ENCODE measurements at places on chromosomes 4 and X. TPM values are rescaled to one million over a fixed set of nuclear protein-coding genes. Genes with fewer than 3 reads are reported as not detected.

DNA sequence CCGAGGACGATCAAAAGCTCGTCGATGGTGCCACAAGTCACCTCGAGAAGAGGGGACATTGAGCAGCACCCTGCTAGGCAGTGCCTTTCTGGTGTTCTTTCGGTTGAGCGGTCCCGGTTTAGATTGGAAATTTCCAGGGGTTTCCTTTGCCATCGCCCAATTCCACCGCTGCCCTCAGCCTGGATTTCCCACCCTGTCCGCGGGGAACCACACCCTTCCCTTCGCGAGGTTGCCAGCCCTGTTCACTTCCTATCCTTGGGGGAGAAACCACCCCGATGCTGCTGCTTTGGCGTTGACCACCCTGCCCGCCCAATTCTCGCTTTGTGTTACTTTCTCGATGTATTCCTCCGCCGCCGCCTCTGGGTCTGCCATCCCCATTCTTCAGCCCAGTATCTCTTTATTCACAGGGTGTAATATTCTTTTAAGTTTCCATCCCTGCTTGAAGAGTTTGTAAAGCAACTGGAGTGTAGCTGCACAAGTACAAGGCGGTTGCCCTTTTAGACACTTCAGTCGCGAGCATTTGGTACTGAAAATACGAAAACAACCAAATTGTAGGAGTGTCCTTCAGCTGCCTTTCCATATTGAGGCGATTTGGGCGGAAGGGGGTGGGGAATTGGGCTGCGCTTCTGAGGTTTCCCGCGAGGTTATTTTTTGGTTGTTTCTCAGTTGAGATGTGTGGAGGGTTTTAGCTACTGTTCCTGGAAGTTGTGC lies 1.1 kb downstream of the OGT start:
- peak overlapping the region; percentile 63 for H3K4me3 ChIP-seq
- no peaks in the 10 kb centered on the region for H3K27me3 ChIP-seq
- no peaks in the 10 kb centered on the region for H3K36me3 ChIP-seq
- H3K4me1 ChIP-seq: no peaks in the 10 kb centered on the region
- H3K27ac ChIP-seq: peak overlapping the region; percentile 85

Gene CWH43
- total RNA-seq: not detected

Gene PPP4R3C
- total RNA-seq: not detected

Gene SLC25A53
- 9.3 TPM for total RNA-seq

DNA sequence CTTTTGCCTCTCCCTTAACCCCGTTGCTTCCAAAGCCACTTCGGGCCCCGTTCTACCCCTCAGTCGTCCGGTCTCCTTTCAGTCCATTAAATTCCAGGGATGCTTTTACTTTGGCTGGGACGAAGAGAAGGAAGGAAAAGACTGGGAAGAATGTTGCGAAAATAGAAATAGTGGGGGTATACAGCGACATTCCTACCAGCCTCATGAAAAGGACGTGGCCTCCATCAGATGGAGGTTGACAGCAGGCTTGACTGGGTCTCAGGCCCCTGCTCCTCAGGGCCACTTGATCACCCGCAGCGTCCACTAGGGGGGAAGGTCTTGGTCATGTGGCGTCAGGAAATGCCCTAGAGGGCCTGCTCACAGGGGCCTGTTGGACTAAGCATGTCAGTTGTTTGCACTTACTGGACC lies 657 bp upstream of the ANKRD50 start:
- peaks cover 5% of the 10 kb centered on the region for H3K4me1 ChIP-seq
- H3K27me3 ChIP-seq: no peaks in the 10 kb centered on the region
- H3K36me3 ChIP-seq: no peaks in the 10 kb centered on the region
- peak overlapping the region; percentile 58 for H3K4me3 ChIP-seq
- peak; percentile 51 for DNase-seq
- peak overlapping the region; percentile 79 for H3K27ac ChIP-seq

Gene ANKRD50
- total RNA-seq: 9.6 TPM

DNA sequence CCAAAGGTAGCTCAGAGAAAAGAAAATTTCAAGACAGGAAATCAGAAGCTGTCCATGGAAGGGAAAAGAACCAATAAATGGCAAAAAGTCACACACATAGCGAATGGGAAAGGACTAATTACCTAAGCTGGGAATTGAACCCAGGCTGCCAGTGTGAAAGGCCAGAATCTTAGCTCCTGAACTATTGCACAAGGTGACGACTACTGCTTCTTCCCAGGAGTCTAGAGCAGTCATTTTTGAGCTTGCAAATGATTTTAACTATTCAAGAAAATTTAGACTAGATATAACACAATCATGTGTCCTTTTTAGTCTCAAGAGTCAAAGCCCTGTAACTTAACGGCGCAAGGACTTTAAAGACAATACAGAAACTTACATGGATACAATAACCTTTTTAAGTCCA lies 34.1 kb upstream of the ZNF81 start:
- no peaks in the 10 kb centered on the region for H3K4me1 ChIP-seq
- no peak overlapping the region for H3K27ac ChIP-seq
- no peak for DNase-seq
- H3K4me3 ChIP-seq: no peak overlapping the region
- no peaks in the 10 kb centered on the region for H3K27me3 ChIP-seq

DNA sequence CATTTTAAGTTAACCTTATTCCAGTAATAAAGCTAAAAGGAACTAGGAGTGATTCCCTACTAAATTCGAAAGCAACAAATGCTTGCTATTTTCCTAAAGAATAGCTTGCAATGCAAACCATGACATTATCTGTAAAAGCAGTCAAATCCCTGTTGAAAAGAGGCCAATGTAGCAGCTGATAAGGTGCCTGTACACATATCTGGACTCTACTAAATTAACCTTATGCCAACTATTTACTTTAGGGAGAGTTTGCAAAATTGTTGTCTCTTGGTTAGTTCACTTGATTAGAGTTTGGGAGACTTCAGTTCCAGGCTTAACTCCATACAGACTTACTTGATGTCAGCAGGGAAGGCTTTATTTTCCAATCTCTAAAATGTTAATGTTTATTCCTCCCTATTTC lies 6.0 kb downstream of the IL13RA2 start:
- H3K4me3 ChIP-seq: no peak overlapping the region
- no peaks in the 10 kb centered on the region for H3K36me3 ChIP-seq
- H3K27me3 ChIP-seq: no peaks in the 10 kb centered on the region
- DNase-seq: no peak
- no peaks in the 10 kb centered on the region for H3K4me1 ChIP-seq
- no peak overlapping the region for H3K27ac ChIP-seq

- DNase-seq: no peak
- H3K4me3 ChIP-seq: no peak overlapping the region
- H3K4me1 ChIP-seq: no peaks in the 10 kb centered on the region
Observed at GRCh38 chr4:120796271-120796670, 126.3 kb downstream of the PRDM5 start.

- H3K27ac ChIP-seq: no peak overlapping the region
- DNase-seq: no peak
- no peaks in the 10 kb centered on the region for H3K4me1 ChIP-seq
- H3K27me3 ChIP-seq: no peaks in the 10 kb centered on the region
Observed at GRCh38 chrX:116757491-116757890, 294.7 kb upstream of the CT83 start.

DNA sequence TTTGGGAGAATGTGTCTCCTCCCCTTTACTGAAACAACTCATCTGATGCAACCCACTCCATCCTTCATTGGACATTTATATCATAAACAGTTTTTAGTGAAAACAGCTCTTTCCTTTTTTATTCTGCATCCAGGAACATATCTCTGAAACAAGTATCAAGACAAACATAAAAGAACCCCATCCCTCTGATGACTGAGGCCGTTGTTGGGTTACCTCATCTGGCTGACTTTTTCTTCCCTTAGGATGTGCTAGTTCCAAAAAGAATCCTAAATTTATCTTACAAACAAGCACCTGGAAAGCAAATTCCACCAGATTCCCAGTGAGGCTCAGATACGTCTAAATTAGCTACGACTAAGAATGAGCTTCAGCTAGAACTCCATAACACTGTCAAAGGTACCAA lies 483.7 kb upstream of the INTU start:
- no peak for DNase-seq
- no peaks in the 10 kb centered on the region for H3K4me1 ChIP-seq
- no peaks in the 10 kb centered on the region for H3K27me3 ChIP-seq
- no peak overlapping the region for H3K4me3 ChIP-seq
- no peaks in the 10 kb centered on the region for H3K36me3 ChIP-seq

DNA sequence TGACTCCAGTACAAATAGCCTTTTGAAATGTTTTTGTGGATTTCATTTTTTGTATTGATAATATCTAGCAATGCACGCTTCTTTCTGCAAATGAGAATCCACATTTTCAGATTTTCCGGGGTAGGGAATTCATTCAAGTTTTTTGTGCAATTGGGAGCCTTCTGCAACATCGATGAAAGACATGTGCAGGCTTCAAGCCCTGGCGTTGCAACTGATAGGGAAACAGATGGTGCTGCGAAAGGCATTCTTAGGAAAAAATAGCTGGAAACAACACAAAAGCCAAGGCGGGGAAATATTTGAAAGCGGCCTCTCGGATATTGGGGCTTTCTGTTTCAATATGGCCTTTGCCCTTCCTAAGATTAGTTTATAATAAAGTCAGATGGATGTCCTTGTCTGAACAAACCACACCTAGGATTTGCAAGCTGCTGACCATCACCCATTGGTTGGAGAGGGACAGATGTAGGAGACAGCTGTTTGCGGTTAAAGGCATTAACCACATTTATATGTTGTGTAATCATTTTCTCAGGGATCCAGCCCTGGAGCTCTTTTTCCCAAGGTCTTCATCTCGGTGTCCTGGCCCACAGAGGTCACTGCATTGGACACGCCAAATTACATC lies 136.5 kb downstream of the PRKX start:
- H3K27me3 ChIP-seq: no peaks in the 10 kb centered on the region
- H3K4me1 ChIP-seq: no peaks in the 10 kb centered on the region
- H3K4me3 ChIP-seq: no peak overlapping the region
- no peaks in the 10 kb centered on the region for H3K36me3 ChIP-seq

Gene ASMT
- not detected for total RNA-seq

Gene CXCL11
- total RNA-seq: not detected

DNA sequence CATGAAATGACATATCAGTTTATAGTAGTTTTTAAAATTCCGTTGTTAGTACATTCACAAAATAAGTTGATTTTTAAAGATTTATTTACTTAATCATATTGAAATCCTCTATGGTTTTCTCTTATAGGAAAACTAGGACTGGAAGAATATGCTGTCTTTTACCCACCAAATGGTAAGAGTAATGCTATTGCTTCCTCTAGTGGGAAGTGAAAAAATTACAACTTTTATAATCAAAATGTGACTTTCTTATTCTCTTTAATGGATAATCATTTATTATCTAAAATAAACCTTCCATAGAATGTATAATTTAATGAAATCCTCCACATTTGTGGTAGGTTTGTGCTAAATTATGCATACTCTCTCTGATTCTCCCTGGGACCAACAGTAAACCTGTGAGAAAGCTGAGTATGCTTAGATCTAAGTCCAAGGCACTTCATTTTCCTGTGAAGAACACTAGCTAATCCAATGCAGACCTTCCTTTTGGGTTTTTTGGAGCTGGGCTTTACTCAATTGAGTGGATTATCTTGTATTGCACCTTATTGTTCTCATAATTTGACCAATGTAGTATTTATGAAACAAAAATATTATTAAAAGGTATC lies 136.2 kb downstream of the TBC1D19 start:
- no peak for DNase-seq
- no peaks in the 10 kb centered on the region for H3K27me3 ChIP-seq
- H3K4me3 ChIP-seq: no peak overlapping the region
- no peak overlapping the region for H3K27ac ChIP-seq

DNA sequence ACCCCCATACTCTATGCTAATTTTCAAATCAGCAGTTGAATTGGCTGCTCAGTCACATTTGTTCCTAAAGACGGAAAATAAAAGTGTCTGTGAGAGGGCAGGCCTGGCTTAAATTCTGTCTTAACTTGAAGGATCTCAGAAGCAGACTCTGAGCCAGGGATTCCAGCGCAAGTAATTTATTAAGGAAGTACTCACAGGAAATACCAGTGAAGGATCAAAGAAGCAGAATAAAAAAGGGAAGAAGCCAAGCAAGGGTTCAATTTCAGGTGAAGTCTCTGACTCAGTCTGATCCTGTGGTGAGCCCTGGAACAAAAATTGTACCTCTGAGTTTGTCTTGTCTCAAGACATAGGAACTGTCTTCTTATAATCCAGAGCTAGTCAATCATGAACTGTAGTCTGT lies 52.2 kb downstream of the IL1RAPL1 start:
- H3K4me1 ChIP-seq: no peaks in the 10 kb centered on the region
- H3K27ac ChIP-seq: no peak overlapping the region
- H3K27me3 ChIP-seq: no peaks in the 10 kb centered on the region
- no peak for DNase-seq

DNA sequence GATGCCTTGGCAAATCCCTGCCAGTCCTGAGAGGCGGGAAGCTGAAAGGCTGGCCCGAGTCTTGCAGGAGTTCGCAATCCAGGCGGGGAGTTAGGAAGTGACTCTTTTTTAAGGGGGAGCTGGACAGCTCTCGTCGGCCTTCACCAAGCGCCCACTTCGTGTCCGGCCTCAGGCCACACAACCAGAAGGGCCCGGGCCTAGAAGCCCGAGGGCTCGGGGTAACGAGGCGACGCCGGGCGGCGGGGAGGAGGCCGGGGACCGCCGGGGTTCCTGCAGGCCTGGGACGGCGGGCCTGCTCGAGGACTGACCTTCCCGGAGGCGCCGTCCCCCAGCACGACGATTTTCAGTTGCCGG lies 395 bp downstream of the RAB28 start:
- peak; percentile 56 for DNase-seq
- H3K4me3 ChIP-seq: peak overlapping the region; percentile 76
- H3K36me3 ChIP-seq: no peaks in the 10 kb centered on the region
- H3K27me3 ChIP-seq: no peaks in the 10 kb centered on the region

Gene CPZ
- 1.2 TPM for total RNA-seq

DNA sequence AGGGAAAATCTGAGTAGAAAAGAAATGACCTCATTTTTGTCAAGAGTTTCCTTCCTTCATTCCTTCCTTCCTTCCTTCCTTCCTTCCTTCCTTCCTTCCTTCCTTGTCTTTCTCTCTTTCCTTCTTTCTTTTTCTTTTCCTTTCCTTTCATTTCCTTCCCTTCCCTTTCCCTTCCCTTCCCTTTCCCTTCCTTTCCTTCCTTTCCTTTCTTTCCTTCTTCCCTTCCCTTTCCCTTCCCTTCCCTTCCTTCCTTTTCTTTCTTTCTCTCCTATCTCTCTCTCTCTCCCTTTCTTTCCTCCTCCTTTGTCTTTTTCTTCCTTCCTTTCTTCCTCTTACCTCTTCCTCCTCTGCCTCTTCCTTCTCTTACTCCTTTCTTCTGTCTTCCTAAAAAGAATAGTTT lies 347.6 kb downstream of the FAM47A start:
- H3K4me3 ChIP-seq: no peak overlapping the region
- no peaks in the 10 kb centered on the region for H3K36me3 ChIP-seq
- H3K27me3 ChIP-seq: no peaks in the 10 kb centered on the region
- no peak overlapping the region for H3K27ac ChIP-seq
- no peak for DNase-seq

Gene EGF
- 14.1 TPM for total RNA-seq

- H3K4me3 ChIP-seq: no peak overlapping the region
- H3K36me3 ChIP-seq: no peaks in the 10 kb centered on the region
- no peak overlapping the region for H3K27ac ChIP-seq
- no peaks in the 10 kb centered on the region for H3K4me1 ChIP-seq
- no peak for DNase-seq
Observed at GRCh38 chr4:176413171-176413570, 93.4 kb downstream of the SPCS3 start.
